Naive B cell (primary cell): ENCODE measurements at places on chromosomes 3 and 15. TPM values are rescaled to one million over a fixed set of nuclear protein-coding genes. Genes with fewer than 3 reads are reported as not detected.

The ATP1B3 gene
- 62.1 TPM for polyA plus RNA-seq

The TLR9 gene
- not detected for polyA plus RNA-seq

The ALDH1L1 gene
- not detected for polyA plus RNA-seq

The NR2E3 gene
- polyA plus RNA-seq: not detected

The ZIC4 gene
- polyA plus RNA-seq: not detected

The P2RY12 gene
- polyA plus RNA-seq: 0.57 TPM

The HYAL3 gene
- 2.2 TPM for polyA plus RNA-seq

The TMEM212 gene
- not detected for polyA plus RNA-seq

The TNNC1 gene
- polyA plus RNA-seq: not detected

The FGF7 gene
- polyA plus RNA-seq: not detected

The LYZL4 gene
- not detected for polyA plus RNA-seq

The RBPMS2 gene
- polyA plus RNA-seq: 0.29 TPM

The CHRFAM7A gene
- not detected for polyA plus RNA-seq
